ENCODE measurements at places on chromosomes 3 and 15. TPM values are rescaled to one million over a fixed set of nuclear protein-coding genes. Genes with fewer than 3 reads are reported as not detected.
A peak's percentile ranks its signal among the peaks of the same experiment; 100 is the strongest.

DNA sequence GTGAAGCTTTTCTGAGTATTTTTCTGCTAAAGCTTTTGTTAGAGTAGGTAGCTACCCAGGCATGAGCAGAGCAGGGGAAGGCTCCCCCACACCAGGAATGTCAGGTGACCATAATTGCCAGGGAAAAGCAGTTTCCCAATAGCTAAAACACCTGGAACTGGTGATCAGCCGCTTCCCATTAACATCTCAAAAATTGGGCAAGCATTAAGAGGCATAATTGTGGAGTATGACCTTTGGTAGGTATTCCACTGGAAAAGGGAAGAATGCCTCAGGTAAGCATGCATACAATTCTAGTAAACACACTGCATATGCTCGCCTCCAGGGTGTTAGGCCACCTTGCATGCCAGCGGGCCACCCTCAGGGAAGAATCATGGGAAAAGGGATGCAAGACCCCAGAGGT, 84.5 kb downstream of the CCR1 start:
- no peak overlapping the region for H3K27ac ChIP-seq
- no peaks in the 10 kb centered on the region for H3K4me1 ChIP-seq
- DNase-seq: no peak
- H3K27me3 ChIP-seq: peaks cover 33% of the 10 kb centered on the region
- no peaks in the 10 kb centered on the region for H3K36me3 ChIP-seq

- H3K36me3 ChIP-seq: no peaks in the 10 kb centered on the region
- DNase-seq: no peak
- H3K4me3 ChIP-seq: no peak overlapping the region
- H3K27ac ChIP-seq: no peak overlapping the region
Measured at GRCh38 chr3:9698293-9698692, 5.3 kb upstream of the CPNE9 start.

GRCh38 chr3:163657088-163657487, 1421.2 kb downstream of the SI start:
- H3K27ac ChIP-seq: no peak overlapping the region
- no peak overlapping the region for H3K4me3 ChIP-seq
- DNase-seq: no peak
- H3K27me3 ChIP-seq: no peaks in the 10 kb centered on the region
- no peaks in the 10 kb centered on the region for H3K4me1 ChIP-seq

DNA sequence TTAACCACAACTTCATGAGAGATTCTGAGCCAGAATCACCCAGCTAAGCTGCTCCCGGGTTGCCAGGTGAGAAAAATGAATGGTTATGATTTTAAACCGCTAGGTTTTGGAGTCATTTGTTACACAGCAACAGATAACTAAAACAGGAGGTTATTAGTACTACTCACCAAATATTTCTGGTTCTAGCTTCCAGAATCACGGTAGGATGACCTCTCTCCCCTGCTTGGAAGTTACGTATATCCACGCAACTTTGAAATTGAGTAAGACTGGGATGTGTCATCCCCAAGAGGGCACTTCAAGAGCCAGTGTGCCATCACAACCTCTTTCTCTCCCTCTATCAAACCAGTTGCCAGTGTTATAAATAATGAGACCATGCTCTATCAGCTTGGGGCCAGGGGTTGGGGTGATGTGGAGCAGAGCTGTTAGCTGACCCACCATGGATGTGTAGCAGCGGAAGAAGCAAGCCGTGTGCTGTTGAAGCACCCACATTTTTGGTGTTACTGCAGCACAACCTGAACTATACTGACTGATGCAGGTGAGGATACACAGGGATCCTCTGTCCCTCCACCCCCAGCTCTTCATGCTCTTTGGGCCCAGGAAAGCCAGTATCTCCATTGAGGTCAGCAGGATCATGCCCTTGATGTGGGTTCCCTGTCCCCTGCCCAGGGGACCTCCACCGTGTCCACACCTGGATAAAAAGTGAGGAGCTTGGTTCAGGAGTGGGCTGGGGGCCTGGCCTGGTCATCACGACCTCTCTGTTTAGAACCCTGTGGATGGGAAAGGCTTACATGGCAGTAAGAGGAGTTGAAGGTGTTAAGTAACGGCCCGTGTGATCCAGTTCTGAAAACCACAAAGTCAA, 19.4 kb upstream of the ALDH1A3 start:
- peaks cover 9% of the 10 kb centered on the region for H3K4me1 ChIP-seq
- H3K27ac ChIP-seq: peak overlapping the region; percentile 19
- H3K27me3 ChIP-seq: no peaks in the 10 kb centered on the region
- no peak for DNase-seq
- no peak overlapping the region for H3K4me3 ChIP-seq
- H3K36me3 ChIP-seq: no peaks in the 10 kb centered on the region

- DNase-seq: no peak
- H3K27ac ChIP-seq: no peak overlapping the region
- H3K4me3 ChIP-seq: no peak overlapping the region
Measured at GRCh38 chr15:29936353-29937049, 114.2 kb upstream of the TJP1 start.

- no peaks in the 10 kb centered on the region for H3K36me3 ChIP-seq
- H3K4me3 ChIP-seq: no peak overlapping the region
- H3K27me3 ChIP-seq: no peaks in the 10 kb centered on the region
- no peak overlapping the region for H3K27ac ChIP-seq
Measured at GRCh38 chr15:36008719-36009118, 462.8 kb upstream of the DPH6 start.

- H3K36me3 ChIP-seq: peaks cover 18% of the 10 kb centered on the region
- DNase-seq: no peak
- H3K4me1 ChIP-seq: no peaks in the 10 kb centered on the region
Measured at GRCh38 chr15:32683906-32684584, 33.8 kb upstream of the GREM1 start.

- peaks cover 54% of the 10 kb centered on the region for H3K4me1 ChIP-seq
- H3K4me3 ChIP-seq: no peak overlapping the region
- H3K27ac ChIP-seq: peak overlapping the region; percentile 65
- peaks cover 11% of the 10 kb centered on the region for H3K36me3 ChIP-seq
- no peak for DNase-seq
- H3K27me3 ChIP-seq: no peaks in the 10 kb centered on the region
Measured at GRCh38 chr3:32872487-32873382, 54.9 kb downstream of the TRIM71 start.

- peaks cover 15% of the 10 kb centered on the region for H3K4me1 ChIP-seq
- DNase-seq: no peak
- no peak overlapping the region for H3K27ac ChIP-seq
- H3K27me3 ChIP-seq: peaks cover 4% of the 10 kb centered on the region
- peaks cover 3% of the 10 kb centered on the region for H3K36me3 ChIP-seq
- no peak overlapping the region for H3K4me3 ChIP-seq
Measured at GRCh38 chr3:187717572-187717971, 15.2 kb upstream of the RTP2 start.

The C2CD4B gene
- not detected for total RNA-seq

- H3K27ac ChIP-seq: peak overlapping the region; percentile 98
- no peak for DNase-seq
- peak overlapping the region; percentile 98 for H3K4me3 ChIP-seq
- peaks cover 44% of the 10 kb centered on the region for H3K4me1 ChIP-seq
- H3K36me3 ChIP-seq: peaks cover 3% of the 10 kb centered on the region
Measured at GRCh38 chr15:58748040-58748851, 1.3 kb downstream of the ADAM10 start.

The SENP7 gene
- 26.8 TPM for total RNA-seq

DNA sequence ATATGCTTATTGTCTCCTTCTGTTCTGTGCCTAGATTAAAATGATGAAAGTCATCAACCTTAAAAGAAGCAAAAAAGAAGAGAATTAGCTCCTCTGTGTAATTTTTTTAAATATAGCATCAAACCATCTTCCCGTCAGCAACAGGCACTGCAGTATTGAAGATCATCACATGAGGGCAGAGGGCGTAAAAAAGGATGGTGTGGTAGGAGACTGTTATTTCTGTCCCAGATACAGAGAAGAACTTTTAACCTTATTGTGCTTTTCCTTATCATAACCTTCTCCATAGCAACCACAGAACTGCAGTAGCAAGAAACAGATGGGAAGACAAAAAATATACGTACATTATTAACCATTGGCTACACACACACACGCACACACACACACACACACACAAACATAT, 88.8 kb downstream of the IGSF11 start:
- no peaks in the 10 kb centered on the region for H3K27me3 ChIP-seq
- H3K4me3 ChIP-seq: no peak overlapping the region
- H3K27ac ChIP-seq: peak overlapping the region; percentile 9

GRCh38 chr3:94611596-94611995, 548.7 kb downstream of the NSUN3 start:
- no peak overlapping the region for H3K4me3 ChIP-seq
- no peaks in the 10 kb centered on the region for H3K36me3 ChIP-seq
- H3K4me1 ChIP-seq: peaks cover 22% of the 10 kb centered on the region
- H3K27ac ChIP-seq: peak overlapping the region; percentile 53
- no peak for DNase-seq

The PTX3 gene
- total RNA-seq: 41.1 TPM

GRCh38 chr3:78888635-78889034, 879.2 kb downstream of the ROBO1 start:
- DNase-seq: no peak
- no peak overlapping the region for H3K27ac ChIP-seq
- peaks cover 48% of the 10 kb centered on the region for H3K4me1 ChIP-seq
- H3K4me3 ChIP-seq: no peak overlapping the region

The GOLGA6A gene
- not detected for total RNA-seq

- no peak for DNase-seq
- no peak overlapping the region for H3K27ac ChIP-seq
- H3K36me3 ChIP-seq: no peaks in the 10 kb centered on the region
- H3K27me3 ChIP-seq: peaks cover 5% of the 10 kb centered on the region
Measured at GRCh38 chr3:188150982-188151381, 3.0 kb upstream of the LPP start.

The GOLGA6L4 gene
- total RNA-seq: 2.1 TPM

The PARP6 gene
- total RNA-seq: 88.9 TPM

GRCh38 chr15:41567862-41568261, 8.8 kb downstream of the TYRO3 start:
- H3K27ac ChIP-seq: peak overlapping the region; percentile 86
- peaks cover 2% of the 10 kb centered on the region for H3K36me3 ChIP-seq
- H3K4me3 ChIP-seq: peak overlapping the region; percentile 82
- no peaks in the 10 kb centered on the region for H3K27me3 ChIP-seq
- no peak for DNase-seq

The GOLGA8J gene
- total RNA-seq: 0.54 TPM

DNA sequence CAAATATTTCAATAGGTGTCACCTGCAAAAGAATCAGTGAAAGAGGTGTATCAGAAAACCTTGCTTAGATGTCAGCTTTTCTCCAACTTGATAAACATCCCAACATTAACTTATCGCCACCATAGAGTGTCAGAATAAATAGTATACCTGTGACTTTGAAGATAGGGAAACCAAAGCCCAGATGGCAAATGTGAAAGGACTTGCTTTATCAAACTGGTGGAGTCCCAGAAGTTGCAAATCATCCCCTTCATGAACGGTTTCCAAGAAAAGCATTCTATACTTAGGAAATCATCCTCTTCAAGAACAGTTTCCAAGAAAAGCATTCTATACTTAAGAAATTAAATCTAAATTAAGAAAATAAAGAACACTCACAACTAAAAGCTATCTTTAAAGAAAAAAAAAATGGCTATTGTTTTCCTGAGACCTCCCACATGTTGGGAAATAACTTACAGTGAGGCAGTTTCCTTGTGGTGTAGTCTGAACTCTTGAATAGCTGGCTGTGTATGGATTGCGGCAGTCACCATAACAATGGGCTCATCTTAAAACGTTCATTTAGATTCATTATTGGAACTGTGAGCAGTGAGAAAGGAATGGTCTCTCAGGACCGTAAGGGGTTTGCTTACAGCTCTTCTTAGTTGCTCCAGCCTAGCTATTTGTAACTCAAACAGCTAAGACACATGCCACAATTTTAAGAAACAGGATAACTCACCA, 56.5 kb downstream of the GHSR start:
- peaks cover 21% of the 10 kb centered on the region for H3K4me1 ChIP-seq
- H3K4me3 ChIP-seq: no peak overlapping the region
- H3K36me3 ChIP-seq: peaks cover 17% of the 10 kb centered on the region
- no peak for DNase-seq
- no peaks in the 10 kb centered on the region for H3K27me3 ChIP-seq

DNA sequence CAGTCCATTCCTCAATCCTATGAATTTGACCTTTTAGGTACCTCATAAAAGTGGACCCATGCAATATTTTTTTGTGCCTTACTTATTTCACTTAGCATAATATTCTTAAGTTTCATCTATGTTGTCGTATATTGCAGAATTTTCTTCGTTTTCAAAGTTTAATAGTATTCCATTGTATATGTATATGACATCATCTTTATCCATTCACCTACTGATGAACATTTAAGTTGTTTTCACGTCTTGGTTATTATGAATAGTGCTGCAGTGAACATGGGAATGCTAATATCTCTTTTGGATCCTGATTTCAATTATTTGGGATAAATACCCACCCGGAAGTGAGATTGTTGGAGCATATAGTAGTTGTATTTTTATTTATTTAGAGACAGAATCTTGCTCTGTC, 65.1 kb downstream of the AP4E1 start:
- no peaks in the 10 kb centered on the region for H3K27me3 ChIP-seq
- no peak for DNase-seq
- peaks cover 52% of the 10 kb centered on the region for H3K36me3 ChIP-seq
- H3K4me1 ChIP-seq: no peaks in the 10 kb centered on the region
- no peak overlapping the region for H3K4me3 ChIP-seq

DNA sequence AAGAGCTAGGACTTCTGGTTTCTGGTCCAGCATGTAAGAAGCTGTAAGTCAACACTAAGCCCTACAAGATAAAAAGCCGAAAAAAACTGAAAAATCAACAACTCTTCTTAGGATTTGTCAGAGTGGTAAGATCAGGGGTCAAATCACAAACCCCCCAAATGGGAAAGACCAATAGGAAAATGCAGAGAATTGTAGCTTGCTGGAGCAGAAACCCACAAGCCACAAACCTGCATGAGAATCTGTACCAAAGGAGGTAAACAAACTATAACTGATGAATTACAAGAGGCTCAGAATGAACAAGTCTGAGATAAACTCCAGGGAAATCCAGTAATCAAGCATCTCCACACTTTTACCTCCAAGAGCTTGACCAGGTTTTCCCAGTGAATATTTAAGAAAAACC, 36.0 kb downstream of the RFX7 start:
- no peak overlapping the region for H3K27ac ChIP-seq
- H3K4me3 ChIP-seq: no peak overlapping the region
- no peaks in the 10 kb centered on the region for H3K27me3 ChIP-seq
- peaks cover 55% of the 10 kb centered on the region for H3K36me3 ChIP-seq
- peaks cover 14% of the 10 kb centered on the region for H3K4me1 ChIP-seq

DNA sequence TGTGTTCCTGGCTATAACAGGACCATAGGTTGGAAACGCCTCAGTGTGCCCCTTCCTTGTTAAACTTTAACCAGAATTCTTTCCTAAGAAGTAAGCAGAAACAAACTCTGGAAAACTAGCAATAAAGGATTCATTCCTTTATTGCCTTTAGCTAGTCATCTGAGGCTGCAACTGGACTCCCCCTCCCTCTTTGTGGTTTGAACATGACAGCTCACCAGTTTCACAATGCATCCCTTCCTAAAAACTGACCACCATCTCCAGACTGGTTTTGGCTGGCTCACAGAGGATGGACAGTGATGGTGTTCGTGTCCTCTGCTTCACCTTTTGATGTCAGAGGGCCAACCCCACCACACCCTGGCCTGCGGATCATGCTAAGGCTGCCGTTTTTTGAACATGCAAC, 27.9 kb upstream of the TGFBR2 start:
- H3K27me3 ChIP-seq: no peaks in the 10 kb centered on the region
- no peak overlapping the region for H3K27ac ChIP-seq
- no peak for DNase-seq
- no peak overlapping the region for H3K4me3 ChIP-seq
- H3K4me1 ChIP-seq: no peaks in the 10 kb centered on the region

The NEK11 gene
- 4.9 TPM for total RNA-seq

The IFRD2 gene
- total RNA-seq: 69.2 TPM

GRCh38 chr3:134299888-134300206, 49.2 kb upstream of the RYK start:
- peaks cover 8% of the 10 kb centered on the region for H3K4me1 ChIP-seq
- no peaks in the 10 kb centered on the region for H3K27me3 ChIP-seq
- H3K27ac ChIP-seq: no peak overlapping the region
- no peak overlapping the region for H3K4me3 ChIP-seq
